OCI-LY7 (cell line): ENCODE measurements at places on chromosomes 12 and 14. TPM values are rescaled to one million over a fixed set of nuclear protein-coding genes. Genes with fewer than 3 reads are reported as not detected.
A peak's percentile ranks its signal among the peaks of the same experiment; 100 is the strongest.

DNA sequence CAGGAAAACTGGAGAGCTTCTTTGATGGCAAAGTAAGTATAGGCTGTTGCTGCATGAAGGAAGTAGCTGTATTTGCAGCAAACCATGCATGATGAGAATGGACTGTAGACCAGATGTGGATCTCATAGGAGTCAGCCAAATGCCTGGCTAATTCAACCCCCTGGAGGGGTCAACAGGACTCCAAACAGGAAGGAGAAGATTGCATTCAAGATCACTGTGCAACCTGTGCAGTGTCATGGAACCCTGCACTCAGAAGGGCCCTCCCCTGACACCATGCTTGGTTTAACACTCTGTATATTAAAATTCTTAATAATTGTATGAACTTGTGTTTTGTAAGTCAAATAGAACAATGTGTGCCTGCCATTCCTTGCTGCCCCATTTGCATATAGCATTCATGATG, 225.1 kb upstream of the FSCB start:
- no peak for DNase-seq

GRCh38 chr12:94074216-94074979, 74.0 kb upstream of the PLXNC1 start:
- no peak for DNase-seq

GRCh38 chr12:95549392-95550084, 1.7 kb downstream of the USP44 start:
- DNase-seq = no peak

DNA sequence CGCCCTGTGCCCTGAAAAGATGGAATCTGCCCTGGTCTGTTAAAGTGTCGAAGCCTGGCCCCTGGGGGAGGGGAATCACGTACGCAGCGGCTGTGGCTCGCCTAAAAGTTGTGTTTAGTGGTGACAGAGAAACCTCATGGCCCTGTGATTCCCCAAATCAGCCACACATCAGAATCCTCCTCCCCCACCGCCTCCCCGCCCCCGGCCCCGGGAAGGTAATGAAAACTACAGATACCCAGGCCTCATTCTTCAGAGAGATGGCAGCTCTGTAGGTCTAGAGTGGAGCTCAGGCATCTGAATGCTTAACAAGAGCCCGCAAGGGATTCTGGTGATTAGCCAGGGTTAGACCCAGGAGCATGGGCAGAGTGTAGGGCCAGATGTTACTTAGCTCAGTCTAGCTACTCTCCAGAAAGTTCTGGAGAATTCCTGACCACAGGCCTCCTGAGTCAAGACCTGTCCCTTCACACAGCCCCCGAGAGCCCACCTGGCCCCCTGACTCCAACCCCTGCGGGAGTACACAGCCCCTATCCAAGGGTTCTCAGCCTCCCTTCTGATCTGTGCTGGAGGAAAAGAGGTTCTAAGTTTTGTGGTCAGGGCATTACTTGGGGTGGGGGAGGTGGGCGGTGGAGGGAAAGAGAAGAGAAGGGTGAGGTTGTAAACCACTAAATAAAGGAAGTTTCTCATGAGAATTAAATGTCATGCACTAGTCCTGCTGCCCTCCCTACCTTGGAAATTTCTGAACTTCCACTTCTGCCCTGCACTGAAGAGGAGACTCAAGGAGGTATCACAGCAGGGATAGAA, 114.8 kb downstream of the PLXNC1 start:
- peak; percentile 15 for DNase-seq

The IGFBP6 gene
- total RNA-seq = 1.2 and 2.9 TPM in 2 replicates

The DTX1 gene
- total RNA-seq = 510 and 535 TPM in 2 replicates

The ACRBP gene
- total RNA-seq = 9.3 and 9.4 TPM in 2 replicates

GRCh38 chr12:12439636-12440035, 82.8 kb downstream of the BORCS5 start:
- no peak for DNase-seq

The MIPOL1 gene
- not detected in 2 replicates for total RNA-seq

- peak; percentile 69 for DNase-seq
Measured at GRCh38 chr12:1309613-1310012, 284.8 kb downstream of the FBXL14 start.

DNA sequence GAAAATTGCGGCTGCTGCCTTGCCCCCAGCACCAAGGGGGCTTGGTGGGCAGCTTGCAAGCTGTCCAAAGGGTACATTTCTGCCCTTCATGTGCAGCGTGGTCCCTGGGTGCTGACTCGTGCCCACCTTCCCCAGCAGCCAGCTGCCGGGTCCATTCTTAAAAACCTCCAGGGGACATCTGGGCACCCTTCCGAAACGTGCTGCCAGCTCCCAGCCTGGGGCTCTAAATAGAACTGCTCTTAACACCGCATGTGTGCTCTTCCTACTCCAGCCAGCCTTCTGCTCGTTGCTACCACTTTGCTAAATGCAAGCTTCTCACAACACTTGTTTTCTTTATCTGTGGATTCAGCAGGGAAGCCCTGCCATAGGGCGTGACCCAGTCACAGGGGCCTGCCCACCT, 66.0 kb downstream of the RIMBP2 start:
- no peak for DNase-seq

GRCh38 chr14:100504372-100505078, 82.7 kb downstream of the BEGAIN start:
- DNase-seq = no peak

DNA sequence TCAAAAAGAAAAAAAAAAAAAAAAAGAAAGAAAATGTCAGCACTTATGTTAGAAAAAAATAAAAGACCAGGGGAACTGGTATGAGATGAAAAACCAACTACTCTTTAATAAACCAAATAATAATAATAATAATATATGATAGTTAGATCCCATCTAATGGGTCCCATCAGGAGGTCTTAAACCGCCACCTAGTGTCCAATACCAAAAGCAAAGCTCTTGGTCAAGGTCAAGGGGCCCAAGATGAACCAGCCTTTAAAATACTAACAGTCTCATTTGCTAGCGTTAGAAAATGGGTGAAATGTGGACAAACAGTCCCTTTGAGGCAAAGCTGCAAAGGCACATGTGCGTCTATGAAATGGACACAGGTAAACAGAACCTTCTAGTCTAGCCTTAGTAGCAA, 12.3 kb downstream of the BRAP start:
- peak; percentile 37 for DNase-seq

The BCL2L14 gene
- total RNA-seq = not detected in 2 replicates

DNA sequence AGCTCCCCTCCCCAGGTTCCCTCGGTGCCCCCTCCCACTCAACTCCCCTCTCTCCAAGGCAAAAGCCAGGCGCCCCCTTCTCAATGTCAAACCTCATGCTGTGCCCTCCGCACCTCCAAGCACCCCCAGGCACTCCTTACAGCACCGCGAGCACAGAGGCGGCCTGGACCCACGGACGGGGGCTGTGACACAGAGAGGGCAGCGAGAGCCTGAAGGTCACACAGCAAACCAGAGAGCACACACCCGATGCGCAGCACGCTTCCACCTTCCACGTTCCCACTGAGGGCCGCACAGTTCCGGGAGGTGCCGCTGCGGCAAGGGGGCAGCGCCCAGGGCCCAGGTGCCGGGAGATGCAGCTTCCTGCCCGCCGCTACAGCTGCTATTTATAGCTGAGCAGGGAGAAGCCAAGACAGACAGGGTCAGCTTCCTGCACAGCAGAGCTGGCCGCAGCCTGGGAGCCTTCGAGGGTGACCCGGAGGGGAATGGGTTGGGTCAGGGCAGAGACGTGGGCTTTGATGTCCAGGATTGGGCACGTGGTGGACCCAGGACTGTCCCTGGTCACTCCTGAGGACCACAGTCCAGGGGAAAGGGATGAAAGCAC, 12.9 kb downstream of the NCOR2 start:
- DNase-seq = no peak

GRCh38 chr12:67426067-67426466, 156.9 kb downstream of the CAND1 start:
- DNase-seq = no peak

DNA sequence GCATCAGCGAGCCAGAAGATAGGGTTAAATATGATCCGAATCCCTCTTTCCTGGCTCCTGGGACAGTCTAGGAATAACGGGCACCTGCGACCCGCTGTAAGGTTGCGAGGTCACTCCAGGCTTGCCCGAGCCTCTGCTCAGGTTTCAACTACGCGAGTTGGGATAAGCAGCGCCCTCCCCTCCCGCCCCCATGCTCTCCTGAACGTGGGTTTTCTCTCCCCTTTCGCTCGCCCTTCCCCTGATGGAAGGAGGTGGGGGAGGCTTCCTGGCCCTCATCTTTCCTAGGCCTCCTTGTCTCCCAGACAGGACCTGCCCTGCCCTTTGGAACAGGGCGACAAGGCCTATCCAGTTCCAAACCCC, 753 bp upstream of the ATP5MC2 start:
- DNase-seq = no peak

- DNase-seq = no peak
Measured at GRCh38 chr14:55913324-55914025, 204.7 kb upstream of the PELI2 start.

The FAM181A gene
- total RNA-seq = not detected in 2 replicates

The PLXNC1 gene
- total RNA-seq = 8.0 and 9.1 TPM in 2 replicates

The CEBPE gene
- 2.2 and 2.3 TPM in 2 replicates for total RNA-seq

The EFS gene
- not detected in 2 replicates for total RNA-seq

GRCh38 chr12:31482816-31483215, 108.1 kb downstream of the DENND5B start:
- no peak for DNase-seq

DNA sequence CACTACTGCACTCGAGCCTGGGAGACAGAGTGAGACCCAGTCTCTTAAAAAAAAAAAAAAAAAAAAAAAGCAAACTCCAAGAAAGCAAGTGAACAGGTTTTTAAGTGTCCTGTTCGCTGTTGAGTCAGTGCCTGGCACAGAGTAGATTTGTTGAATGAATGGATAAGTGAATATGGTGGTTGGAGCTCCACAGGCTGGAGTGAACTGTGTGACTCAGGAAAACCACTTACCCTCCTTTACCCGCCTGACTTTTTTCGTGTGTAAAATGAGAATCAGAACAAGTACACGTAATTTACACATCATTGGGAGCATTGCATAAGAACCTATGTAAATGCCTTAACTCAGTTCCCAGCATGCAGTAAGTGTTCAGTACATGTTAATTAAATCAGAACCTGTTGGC, 24.0 kb upstream of the ESRRB start:
- no peak for DNase-seq

The DEGS2 gene
- total RNA-seq = 12.2 and 14.6 TPM in 2 replicates

DNA sequence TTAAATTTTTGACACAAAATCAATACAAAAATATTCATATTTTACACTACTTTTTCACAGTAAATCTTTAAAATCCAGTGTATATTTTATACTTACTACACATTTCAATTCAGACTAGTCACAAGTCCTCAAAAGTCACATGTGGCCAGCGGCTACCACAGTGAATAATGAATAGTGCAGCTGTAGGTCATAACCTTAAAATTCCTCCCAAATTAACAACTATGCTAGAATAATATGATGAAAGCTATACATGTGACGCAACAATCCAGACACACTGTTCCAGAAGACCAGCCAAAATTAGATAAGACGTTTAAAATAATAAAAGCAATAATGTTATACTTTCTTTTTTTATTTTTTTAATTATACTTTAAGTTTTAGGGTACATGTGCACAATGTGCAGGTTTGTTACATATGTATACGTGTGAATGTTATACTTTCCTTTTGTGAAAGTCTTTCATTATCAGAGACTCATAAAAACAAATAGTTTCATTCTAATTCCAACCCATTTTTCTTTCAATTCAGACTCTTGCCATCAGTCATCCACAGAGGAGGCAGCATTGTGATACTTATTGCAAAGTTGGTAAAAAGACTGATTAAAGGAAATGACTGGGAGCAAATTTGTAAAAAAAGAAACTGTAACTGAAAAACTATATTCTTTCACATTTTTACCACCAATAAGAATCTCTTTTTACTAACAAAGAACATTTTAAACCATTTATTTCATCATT, 67.0 kb downstream of the C2CD5 start:
- no peak for DNase-seq

DNA sequence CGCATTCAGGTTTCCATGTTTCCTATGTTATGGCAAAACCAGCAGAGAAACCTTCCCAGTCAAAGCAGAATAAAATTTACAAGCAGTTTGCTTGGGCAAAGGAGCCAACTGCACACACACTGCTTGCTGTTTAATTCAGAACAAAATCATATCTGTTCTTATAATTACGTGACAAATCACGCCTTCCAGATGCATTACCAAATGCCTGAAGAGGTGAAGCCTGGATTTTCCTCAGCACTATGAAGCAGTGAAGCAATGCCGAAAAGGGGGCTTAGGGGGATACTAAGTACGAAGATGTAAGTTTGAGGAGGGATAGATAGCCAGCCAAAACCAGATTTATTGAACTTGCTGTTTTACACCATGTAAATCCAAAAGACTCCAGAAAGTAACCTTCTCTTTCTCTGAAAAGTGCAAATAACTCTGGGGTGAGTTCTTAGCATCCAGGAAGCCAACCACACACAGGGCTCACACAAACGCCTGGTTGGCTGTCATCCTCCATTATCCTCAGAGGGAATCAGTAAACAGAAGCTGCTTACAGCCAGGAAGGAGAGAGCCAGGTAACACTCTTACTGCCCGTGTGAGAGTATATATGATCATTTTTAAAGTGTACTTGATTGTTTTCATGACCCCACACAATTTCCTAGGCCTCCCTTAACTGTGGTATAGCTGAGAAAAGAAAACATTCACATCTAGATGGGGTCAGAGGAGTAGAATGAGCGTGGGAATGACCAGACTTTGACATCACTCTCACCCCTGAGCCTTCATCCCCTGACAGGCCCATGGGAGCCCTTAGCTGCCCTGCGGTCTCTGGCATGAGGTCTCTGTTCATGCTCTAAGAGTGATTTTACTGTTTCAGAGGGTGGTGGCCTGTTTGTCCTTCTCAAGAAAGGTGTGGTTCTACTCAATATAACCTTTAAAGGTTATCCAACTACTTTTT, 442.5 kb downstream of the EGLN3 start:
- no peak for DNase-seq

GRCh38 chr12:122081697-122082221, 3.2 kb downstream of the MLXIP start:
- peak; percentile 85 for DNase-seq
